D721Med (cell line): ENCODE measurements at places on chromosomes 13 and 19.

DNA sequence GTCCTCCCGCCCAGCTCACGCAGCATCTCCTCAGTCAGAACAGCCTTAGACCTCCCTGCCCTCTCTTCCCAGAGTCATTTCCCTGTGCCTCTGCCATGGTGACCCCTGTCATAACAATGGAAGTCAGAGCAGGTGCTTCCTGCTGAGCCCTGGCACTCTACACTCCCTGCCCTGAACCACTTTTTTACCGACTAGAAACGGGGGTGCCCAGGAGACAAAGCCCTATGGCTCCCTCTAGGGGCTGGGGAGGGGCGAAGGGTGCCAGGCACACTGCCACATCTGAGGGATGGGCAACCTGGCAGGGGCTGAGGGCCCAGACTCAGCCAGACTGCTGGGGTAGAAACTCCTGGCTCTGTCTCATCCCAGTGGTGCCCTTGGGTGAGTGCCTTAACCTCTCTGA is 16.4 kb downstream of the ZNF574 start:
- no peak for DNase-seq

DNA sequence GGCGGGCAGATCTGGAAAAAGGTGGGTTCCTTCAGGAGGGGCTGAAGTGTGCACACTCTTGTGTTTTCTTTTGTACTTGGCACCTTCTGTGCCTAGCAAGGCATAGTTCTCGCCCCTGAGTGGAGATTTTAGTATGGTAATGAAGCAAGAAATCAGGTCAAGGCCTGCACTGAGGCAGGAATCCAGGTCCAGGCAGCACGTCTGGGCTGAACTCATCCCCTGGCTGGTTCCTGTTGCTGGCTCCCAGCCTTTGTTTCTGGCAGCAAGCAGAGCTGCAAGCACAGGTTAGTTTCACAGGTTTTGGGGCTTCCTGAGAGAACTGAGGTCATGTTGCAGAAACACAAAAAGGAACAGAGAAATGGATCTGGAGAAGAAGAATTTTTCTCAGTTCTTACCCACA is 21.2 kb downstream of the SIGLEC7 start:
- no peak for DNase-seq

DNA sequence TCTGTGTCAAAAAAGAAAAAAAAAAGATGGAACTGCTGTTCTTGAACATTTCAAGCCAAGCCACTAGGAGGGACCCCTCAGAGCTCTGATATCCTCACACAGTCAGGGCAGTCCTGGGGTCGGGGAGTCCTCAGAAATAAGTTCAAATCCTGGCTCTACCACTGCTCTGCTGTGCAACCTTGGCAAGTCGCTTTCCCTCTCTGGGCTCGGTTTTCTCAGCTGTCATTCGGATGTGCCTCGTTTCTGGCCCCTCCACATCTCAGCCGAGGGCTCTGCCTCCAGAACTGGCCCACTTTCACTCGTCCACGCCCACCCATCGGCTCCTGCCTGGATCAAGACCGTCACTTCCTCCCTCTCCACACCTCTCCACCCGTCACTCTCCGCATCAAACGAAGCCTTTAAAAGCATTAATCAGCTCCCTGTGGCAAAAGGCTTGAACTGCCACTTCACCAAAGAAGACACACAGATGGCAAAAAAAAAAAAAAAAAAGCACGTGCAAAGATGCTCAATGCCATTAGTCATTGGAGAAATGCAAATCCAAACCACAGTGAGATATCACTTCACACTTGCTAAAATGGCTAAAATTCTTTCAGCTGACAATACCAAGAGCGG is 7.4 kb upstream of the ZNRF4 start:
- no peak for DNase-seq

DNA sequence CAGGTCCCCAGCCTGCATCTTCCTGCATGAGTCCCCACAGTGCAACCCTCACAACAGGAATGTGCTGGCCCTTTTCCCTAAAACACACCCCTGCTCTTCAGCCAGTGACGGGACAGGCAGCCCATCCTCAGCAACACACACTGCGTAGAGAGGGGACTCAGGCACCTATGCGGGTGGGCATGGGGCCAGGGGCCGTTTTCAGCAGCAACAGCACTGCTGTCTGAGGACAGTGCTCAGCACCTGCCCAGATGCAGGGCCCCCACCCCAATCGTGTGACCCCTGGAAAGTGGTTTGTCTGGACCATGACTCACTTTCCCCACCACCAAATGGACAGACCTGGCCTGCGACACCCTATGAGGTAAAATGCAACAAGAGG is 28.0 kb upstream of the ISYNA1 start:
- DNase-seq: no peak

- DNase-seq: no peak
Measured at GRCh38 chr13:21235174-21235573, 58.7 kb downstream of the MRPL57 start.

DNA sequence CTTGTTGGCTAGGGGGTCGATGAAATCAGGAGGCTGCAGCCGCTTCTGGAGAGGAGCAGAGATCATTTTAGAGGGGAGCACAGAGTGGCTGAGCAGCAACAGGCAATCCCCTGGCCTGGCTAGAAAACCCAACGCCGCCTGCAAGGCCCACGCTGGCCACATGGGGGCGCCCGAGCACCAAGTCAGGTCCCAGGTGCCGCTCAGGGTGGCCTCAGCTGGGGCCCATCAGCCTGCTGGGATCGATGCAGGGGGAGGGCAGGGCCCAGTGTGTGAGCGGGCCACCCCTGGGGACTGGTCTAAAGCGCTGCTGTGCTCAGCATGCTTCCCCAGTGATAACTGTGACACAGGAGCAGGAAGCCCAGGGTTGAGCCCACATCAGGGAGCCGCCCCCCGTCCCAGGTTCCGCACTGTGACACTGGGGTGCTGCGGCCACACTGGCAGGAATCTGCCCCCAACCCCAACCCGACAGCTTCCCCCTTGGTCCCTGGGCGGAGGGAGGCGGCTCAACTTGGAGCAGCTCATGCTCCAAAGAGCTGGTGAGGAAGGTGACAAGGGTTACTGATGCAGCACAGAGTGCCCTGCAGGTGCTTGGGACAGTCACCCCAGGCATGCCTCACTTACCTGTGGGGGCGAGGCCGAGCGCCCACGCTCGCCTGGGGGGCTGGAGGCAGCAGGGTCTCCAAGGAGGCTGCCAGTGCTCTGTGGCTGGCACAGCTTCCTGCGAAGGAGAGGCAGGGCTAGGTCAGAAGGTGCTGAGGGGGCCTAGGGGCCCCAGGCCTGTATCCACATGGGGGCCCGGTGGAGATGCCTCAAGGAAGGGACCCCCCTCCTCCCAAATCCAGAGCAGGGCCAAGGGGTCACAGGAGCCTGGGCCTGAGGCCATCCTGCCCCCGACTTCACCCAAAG is 13.3 kb upstream of the ISYNA1 start:
- DNase-seq: peak; percentile 80

DNA sequence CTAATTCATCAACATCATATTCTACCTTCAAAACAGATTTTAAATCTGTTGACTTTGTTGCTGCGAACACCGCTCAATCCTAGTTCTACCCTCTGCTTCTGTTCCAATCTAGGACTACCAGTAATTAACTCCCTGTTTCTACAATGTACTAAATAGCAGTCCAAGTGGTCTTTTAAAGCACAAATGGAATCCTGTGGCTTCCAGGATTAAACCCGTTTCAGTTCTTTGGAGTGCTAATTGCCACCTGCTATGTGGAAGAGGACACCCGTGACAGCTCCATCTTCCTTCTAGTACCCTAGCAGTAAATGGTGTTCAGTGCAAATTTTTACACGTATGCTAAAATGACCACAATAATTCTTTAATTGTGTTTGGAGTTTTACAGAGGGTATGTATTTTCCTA is 232.1 kb downstream of the TDRD3 start:
- no peak for DNase-seq

GRCh38 chr13:113633485-113633873 is 24.5 kb downstream of the ATP4B start:
- DNase-seq: no peak

DNA sequence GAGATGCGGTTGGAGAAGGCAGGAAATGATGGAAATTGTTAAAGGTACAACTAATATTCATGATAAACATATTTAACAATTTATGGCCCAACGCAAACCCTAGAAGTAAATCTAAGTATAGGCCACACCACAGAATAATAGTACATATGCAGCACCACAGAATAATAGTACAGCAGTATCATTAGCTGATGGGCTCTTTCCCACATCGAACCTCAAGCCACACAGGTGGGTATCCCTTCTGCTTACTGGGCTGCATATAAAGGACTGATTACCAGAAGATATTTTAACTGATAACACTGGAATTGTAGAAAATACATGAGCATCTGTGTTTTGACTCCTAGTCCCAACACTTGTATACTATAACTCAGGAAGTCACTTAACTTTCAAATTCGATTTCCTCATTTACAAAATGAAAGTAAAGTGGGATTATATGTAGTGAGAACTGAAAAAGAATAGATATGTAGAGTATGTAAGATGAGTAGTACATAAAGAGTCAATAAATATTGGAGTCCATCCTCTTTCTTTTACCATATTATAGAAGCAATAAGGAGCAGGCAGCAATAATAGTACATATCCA is 91.5 kb downstream of the TSC22D1 start:
- no peak for DNase-seq
